ENCODE measurements at places on chromosomes 5 and 9.

GRCh38 chr5:122653087-122654017 is 121.5 kb upstream of the SNX2 start:
- DNase-seq = no peak

DNA sequence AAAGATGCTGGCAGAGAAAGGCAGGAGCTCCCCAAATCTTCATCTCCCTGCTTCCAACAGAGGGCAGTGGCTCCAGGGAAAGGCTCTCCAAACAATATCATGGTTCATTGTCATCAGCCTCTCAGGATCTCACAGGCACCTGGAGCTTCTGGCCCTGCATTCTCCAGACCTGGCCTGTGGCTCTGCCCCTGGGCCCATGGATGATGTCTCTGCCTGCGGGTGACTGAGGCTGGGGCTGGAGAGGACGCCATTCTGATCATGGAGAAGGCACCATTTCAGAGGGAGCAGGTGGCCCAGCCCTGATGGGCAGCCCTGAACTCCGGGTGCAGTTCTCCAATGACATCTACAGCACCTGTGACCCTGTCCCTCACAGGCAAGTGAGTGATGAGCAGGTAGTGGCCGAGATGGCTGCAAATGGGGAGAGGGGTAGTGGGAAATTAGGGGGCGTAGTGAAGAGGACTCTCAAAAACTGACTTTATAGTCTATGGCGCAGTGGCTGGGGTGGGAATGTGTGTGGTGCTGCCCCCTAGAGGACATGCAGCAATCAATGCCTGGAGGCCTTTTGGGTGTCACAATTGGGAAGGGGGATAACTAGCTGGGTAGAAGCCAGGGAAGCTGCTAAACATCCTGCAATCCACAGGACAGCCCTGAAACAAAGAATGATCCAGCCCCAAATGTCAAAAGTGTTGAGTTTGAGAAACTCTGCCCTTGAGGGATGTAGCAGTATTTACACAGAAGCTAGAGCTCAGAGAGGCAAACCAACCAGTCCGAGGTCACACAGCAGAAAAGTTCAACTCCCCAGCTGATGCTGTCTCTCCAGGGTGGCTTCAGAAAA is 3.2 kb downstream of the SH3PXD2B start:
- no peak for DNase-seq

- no peak for DNase-seq
These were observed 106.4 kb downstream of the ZSWIM6 start for GRCh38 chr5:61438298-61438970.

DNA sequence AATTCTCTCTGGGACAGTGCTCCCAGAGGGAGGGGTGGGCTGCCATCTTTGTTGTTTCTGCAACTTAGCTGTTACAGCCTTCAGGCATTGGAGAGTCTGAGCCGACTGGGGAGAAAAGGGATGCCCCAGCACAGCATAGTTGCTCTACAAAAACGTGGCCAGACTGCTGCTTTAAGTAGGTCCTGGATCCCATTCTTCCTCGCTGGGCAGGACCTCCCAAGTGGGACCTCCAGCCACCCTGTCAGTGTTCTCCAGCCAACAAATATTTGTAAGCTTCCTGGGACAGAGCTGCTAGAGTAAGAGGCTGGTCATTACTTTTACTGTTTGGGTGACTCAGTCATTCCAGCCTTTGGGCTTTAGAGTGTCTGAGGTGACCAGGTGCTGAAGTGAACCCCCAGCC is 292.7 kb upstream of the NREP start:
- DNase-seq = no peak

GRCh38 chr9:36874921-36875320 is 159.1 kb downstream of the PAX5 start:
- DNase-seq = no peak

- no peak for DNase-seq
These were observed 47.0 kb upstream of the SELENOP start for GRCh38 chr5:42858687-42859086.

- DNase-seq = no peak
These were observed 299.1 kb upstream of the EFNA5 start for GRCh38 chr5:107969847-107970246.

GRCh38 chr5:90640484-90641059 is 82.0 kb downstream of the ADGRV1 start:
- no peak for DNase-seq

- DNase-seq = no peak
These were observed 105.4 kb downstream of the DMRT2 start for GRCh38 chr9:1155602-1156001.

DNA sequence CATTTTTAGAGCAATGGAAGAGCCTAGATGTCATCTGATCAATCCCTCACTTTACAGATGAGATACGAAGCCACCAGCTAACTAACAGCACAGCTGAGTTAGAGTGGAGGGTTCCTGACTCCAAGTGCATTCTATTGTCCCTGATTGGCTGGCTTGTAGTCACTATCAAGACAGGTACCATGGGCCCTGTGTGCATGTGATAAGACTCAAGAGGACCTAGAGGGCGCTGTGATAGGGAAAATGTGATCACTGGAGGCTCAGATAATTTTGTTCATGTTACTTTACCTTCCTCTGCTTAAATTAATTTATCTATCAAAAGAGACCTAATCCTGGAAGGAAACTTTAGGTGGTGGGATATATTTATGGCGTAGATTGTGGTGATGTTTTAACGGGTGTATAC is 19.5 kb upstream of the SNAPC3 start:
- DNase-seq = no peak

GRCh38 chr9:111440226-111440625 is 44.0 kb downstream of the ECPAS start:
- DNase-seq = no peak

DNA sequence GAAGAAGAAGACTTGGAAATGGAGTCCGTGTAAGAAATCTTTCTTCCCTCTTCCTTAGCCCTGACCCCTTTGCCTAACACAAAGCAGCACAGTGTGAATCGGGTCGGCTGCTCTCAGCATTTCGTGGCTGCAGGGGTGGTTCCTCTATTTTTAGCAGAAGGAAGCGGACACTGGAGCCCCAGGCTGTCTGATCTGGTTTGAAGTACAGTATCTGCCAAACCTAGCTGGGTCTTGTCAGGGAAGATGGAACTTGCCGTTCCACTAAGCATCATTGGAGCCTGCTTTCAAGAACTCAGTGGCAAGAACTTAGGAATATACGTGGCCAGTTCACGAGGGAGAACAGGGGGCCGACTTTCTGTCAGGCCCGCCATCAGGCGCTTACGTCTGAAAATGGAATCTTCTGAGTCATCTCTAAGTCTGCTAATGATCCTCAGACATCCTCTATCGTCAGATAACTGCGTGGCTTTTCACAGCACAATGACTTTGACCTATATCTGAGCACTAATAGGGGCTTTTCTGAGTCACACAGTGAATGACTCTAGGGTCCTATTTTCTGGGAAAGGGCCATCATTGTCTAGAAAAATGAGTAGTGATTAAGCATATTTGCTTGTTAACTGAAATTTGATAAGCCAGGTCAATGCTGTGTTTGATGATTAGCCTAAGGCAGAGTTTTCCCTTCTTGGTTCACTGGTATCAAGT is 43.3 kb upstream of the NCS1 start:
- DNase-seq = peak; percentile 22

GRCh38 chr9:33676746-33677505 is 118.4 kb upstream of the PRSS3 start:
- no peak for DNase-seq

GRCh38 chr5:77353251-77353650 is 138.9 kb downstream of the WDR41 start:
- no peak for DNase-seq

GRCh38 chr5:7592910-7593309 is 197.0 kb downstream of the ADCY2 start:
- no peak for DNase-seq

- no peak for DNase-seq
These were observed 30.4 kb upstream of the SLC2A8 start for GRCh38 chr9:127366594-127366993.

GRCh38 chr5:149924486-149924885 is 20.1 kb downstream of the PDE6A start:
- no peak for DNase-seq

GRCh38 chr5:96986450-96986849 is 50.6 kb downstream of the LNPEP start:
- DNase-seq = no peak

GRCh38 chr9:120536094-120536493 is 43.9 kb downstream of the CDK5RAP2 start:
- DNase-seq = no peak
